Activated CD4-positive, alpha-beta T cell treated with anti-CD3 and anti-CD28 coated beads, Interleukin-2, amount 10 ng/mL, durations not matched to agents 24 days and 14 days (primary cell): ENCODE measurements at places on chromosomes 11 and 22. TPM values are rescaled to one million over a fixed set of nuclear protein-coding genes. Genes with fewer than 3 reads are reported as not detected.

DNA sequence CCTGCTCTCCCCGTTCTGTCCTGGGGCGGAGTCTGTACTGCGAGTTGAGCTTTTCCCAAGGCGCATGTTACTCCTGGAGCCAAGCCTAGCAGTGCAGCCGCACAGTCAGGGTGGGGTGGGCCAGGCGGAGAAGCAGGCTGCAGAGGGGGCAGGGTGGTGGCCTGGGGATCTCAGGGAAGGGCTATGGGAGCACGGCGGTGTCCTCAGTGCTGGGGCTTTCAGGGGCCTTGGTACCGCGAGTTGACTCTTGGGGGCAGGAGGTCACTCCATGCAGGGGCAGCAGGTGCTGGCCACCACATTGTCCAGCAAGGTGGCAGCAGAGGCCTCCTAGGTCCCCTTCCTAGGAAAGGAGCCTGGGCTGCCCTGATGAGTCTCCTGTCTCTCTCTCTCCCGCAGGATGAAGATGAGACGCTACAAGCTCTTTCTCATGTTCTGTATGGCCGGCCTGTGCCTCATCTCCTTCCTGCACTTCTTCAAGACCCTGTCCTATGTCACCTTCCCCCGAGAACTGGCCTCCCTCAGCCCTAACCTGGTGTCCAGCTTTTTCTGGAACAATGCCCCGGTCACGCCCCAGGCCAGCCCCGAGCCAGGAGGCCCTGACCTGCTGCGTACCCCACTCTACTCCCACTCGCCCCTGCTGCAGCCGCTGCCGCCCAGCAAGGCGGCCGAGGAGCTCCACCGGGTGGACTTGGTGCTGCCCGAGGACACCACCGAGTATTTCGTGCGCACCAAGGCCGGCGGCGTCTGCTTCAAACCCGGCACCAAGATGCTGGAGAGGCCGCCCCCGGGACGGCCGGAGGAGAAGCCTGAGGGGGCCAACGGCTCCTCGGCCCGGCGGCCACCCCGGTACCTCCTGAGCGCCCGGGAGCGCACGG lies 14.9 kb upstream of the MIEF1 start:
- no peak for DNase-seq

- DNase-seq, result no peak
Measured at GRCh38 chr11:100441086-100441485, 246.0 kb upstream of the ARHGAP42 start.

Gene RTN4RL2
- total RNA-seq, result 0.23 and 0.26 TPM in 2 replicates

Gene XBP1
- total RNA-seq, result 133 and 135 TPM in 2 replicates

DNA sequence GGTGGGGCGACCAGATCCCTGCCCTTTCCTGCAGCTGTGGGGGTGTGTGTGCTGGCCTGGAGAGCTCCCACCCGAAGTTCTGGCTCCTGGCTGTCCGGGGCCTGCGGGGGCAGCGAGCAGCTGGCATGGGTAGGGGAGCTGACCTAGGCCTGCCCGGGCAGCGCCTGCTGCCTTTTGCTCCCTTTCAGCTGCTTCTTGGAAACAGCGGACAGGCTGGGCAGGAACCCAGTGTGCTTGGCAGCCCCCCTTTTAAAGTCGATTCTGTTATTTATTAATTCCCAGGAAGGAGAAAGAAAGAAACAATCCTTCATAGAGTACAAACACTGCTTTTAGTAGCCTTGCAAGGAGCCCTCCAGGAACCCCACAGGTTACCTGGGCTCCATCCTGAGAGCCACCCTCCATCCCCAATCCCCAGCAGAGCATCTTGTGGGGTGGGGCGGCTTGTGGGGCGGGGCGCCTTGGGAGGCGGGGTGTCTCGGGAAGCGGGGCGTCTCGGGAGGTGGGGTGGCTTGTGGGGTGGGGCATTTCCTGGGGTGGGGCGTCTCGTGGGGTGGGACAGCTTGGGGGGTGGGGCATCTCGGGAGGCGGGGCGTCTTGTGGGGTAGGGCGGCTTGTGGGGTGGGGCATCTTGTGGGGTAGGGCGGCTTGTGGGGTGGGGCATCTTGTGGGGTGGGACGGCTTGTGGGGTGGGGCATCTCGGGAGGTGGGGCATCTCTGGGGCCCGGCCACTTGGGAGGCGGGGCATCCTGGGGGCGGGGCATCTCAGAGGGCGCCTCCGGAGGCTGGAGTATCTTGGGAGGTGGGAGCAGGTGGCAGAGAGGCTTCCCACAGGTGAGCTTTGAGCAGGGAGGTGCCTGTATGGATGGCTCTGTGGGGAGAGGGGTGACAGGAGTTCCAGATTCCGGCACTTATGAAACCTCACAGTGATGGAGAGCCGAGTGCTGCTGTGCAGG lies 7.0 kb downstream of the CD81 start:
- DNase-seq, result peak; percentile 58

DNA sequence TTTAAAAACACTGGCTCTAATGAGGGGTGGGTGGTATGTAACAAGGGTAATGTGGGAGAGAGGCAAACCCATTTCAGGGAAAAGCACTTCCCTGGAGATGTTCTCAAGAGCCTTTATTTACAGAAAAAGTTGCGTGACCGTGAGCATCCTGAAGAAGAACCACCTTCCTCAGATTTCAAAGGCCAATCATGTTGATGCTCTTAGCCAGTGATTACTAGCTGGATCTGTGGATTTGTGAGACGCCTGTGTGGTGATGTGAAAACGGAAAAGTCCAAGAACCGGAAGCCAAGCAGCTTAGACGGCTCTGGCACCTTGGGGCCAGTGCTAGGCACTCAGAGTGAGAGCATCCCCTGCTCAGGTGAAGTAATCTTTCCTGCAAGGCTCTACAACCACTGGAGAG lies 12.6 kb upstream of the UBASH3B start:
- DNase-seq, result no peak

GRCh38 chr11:10490398-10491241 lies 35.6 kb downstream of the AMPD3 start:
- no peak for DNase-seq

Gene SOX6
- not detected in 2 replicates for total RNA-seq

Gene TRIM6
- total RNA-seq, result 0.14 and 0.62 TPM in 2 replicates

Gene ANKRD13D
- 114 and 124 TPM in 2 replicates for total RNA-seq

Gene SLC22A24
- total RNA-seq, result not detected in 2 replicates

DNA sequence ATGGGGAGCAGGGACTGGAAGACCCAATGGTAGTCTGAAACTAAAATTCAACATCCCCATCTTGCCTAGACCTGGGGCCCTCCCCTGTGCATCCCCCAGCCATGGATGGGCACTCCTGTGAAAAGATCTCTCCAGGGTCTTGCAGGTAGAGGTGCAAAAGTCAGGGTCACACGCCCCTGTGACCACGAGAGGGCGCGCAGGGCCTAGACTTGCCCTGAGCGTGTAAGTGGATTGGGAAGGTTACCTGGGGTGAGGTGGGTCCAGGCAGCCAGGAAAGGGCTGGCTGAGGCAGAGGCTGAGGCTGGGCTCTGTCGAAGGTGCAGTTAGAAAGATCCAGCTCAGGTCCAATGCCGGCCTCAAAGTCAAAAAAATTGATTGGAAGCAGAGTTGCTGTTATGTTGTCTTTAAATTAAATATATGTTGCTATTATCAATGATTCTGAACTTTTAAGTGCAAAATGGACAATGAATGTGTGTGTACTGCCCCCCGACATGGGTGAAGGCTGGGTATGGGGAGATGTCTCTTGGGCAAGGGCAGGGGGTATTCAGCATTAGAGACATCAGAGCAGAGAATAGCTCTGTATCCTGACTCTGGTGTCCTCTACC lies 4.8 kb upstream of the POU2F3 start:
- DNase-seq, result peak; percentile 90

Gene HEPN1
- not detected in 2 replicates for total RNA-seq

DNA sequence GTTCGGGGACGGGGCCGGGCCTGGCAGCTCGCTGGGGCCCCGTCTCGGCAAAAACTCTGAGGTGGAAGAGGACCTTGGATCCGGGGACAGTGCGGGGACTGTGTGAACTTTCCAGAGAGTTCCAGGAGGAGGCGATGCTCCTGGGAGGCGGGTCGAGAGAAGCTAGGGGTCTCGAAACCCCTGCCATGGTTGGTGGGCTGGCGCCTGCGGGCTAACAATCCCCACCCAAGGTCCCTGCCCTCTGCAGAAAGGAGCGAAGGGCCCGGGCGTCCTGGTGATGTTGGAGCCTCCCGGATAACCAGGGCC lies 4.7 kb upstream of the GRK2 start:
- DNase-seq, result no peak
